ENCODE measurements at places on chromosomes 5 and 9.

GRCh38 chr9:92026206-92027002 is 76.4 kb upstream of the ROR2 start:
- DNase-seq: no peak

GRCh38 chr5:171635561-171636245 is 149.9 kb upstream of the SMIM23 start:
- no peak for DNase-seq

- no peak for DNase-seq
Measured at GRCh38 chr9:122360891-122361290, 9.9 kb upstream of the PTGS1 start.

DNA sequence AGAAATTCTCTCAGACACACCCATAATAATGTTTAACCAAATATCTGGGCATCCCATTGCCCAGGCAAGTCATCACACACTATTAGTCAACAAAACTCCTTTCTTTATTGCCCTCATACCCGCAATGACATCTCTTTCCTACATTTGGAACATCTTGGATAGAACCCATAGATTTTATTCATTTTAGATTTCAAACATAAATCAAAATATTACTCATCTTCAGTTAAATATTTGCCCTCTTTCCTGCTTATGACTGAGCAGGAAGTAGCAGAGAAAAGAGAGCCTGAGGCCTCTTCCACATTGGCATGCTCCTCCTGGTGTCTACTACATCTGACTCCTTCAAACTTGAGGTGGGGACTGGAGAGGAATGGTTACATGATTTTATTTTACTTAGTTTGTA is 592.0 kb downstream of the CHSY3 start:
- no peak for DNase-seq

- DNase-seq: no peak
Measured at GRCh38 chr9:130276955-130277354, 11.4 kb downstream of the HMCN2 start.

GRCh38 chr5:130836729-130837649 is 328.1 kb downstream of the HINT1 start:
- no peak for DNase-seq

- no peak for DNase-seq
Measured at GRCh38 chr9:36905101-36906066, 128.7 kb downstream of the PAX5 start.
